ENCODE measurements at places on chromosomes 7 and 10.
A peak's percentile ranks its signal among the peaks of the same experiment; 100 is the strongest.

GRCh38 chr7:66167773-66168387, 37.3 kb upstream of the TPST1 start:
- no peak for DNase-seq

GRCh38 chr7:28077616-28078015, 103.0 kb downstream of the JAZF1 start:
- DNase-seq: no peak

GRCh38 chr10:62443866-62444265, 69.7 kb downstream of the ZNF365 start:
- no peak for DNase-seq

GRCh38 chr7:33193308-33193864, 64.0 kb downstream of the BBS9 start:
- no peak for DNase-seq

DNA sequence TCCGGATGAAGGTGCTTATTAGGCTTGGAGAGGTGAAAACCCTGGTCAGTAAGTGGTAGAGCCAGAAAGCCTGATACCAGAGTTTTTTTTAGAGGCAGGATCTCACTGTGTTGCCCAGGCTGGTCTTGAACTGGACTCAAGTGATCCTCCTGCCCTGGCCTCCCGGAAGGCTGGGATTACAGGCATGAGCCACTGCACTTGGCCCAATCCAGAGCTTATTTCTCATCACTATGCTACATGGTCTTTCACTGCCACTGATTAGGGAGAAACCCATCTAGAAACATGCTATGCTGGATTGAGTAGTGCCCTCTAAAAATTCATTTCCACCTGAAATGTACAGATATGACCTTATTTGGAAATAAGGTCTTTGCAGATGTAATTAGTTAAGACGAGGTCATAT, 28.4 kb upstream of the GJD4 start:
- DNase-seq: no peak

GRCh38 chr10:124039483-124040013, 53.9 kb downstream of the CHST15 start:
- no peak for DNase-seq

DNA sequence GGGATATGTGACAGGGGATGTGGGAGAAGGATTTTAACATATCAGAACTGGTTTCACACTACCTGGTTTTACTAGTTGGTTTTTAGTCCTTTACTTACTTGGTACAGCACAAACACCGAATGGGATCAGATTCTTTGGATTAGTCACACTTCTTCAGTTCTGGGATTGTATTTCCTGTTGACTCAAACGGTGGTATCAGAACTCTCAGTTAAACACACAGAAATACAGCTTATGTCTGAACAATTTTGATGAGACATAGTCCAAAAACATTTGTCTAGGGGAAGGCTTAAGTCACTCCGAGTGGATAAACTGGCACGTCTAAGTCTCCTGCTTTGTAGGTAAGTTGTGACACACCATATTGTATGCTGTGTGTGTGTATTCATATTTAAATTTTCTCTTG, 480.5 kb downstream of the PHTF2 start:
- no peak for DNase-seq

DNA sequence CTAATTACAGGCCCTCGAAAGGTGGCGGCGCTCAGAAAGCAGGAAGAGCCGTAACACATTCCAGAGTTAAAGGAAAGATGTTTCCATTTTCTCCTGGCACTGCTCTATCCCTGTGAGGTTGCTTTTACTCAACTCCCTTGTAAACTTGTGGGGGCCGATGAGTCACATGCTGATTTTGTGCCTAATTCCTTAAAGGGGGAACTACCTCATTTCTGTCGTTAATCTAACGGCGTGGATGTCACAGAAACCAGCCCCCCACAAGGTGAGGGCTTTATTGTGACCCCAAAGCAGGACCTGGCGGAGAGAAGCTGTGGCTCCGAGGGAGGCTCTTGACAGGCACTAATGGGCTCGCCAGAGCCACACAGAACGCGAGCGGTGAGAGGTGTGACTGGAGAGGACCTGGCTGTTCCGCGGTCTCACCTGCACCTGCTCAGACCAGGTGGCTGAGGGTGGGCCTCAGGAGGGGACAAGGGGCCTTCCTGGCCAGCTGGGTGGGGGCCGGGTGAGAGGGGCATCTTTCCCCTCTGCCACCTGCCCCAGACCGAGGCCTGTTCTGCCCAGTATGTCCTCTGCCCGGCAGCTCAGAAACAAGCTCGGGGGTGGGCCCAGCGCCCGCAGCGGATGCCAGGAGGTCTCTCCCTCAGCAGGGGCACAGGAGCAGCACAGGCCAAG, 50.9 kb downstream of the CALML3 start:
- DNase-seq: no peak

GRCh38 chr7:141201145-141201885, 127.5 kb downstream of the TMEM178B start:
- no peak for DNase-seq

DNA sequence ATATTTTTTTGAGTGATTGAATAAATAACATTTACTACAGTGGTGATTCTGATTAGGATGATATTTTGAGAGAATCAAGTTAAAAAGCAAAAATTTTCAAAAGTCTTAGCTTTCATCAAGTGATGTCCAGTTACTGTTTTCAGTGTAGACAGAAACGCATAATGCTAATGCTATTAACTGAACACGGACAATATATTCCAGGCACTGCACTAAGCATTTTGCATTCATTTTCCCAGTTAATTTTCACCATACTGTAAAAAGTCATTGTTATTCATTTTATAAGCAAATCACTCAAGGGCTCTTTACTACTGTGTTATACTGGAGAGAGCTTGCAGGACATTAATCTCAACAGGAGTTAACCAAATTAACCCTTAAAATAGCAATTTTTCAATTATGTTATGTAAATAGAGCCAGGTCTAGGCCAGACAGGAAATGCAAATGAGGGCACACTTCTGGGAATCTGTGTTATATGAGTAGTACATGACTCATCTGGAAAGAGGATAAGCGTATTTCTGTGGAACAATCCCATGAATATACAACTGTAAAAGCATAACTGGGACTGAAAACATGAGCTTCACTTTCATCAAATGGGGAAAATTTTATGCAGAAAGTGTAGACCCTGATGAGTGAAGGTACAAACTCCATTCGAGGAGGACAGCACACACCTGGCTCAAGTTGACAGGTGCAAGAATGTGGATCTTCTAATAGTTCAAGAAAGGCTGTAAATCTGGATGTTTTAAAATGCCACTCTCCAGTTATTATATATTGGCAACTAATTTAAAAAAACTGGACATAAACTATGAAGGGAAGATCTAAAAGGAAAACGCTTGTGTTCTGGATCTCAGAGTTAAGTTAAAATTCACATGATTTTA, 75.4 kb downstream of the ANK3 start:
- no peak for DNase-seq

- no peak for DNase-seq
Measured at GRCh38 chr7:44048031-44048795, 3.7 kb downstream of the DBNL start.

GRCh38 chr10:7409732-7410168, 1.1 kb downstream of the SFMBT2 start:
- DNase-seq: peak; percentile 45

DNA sequence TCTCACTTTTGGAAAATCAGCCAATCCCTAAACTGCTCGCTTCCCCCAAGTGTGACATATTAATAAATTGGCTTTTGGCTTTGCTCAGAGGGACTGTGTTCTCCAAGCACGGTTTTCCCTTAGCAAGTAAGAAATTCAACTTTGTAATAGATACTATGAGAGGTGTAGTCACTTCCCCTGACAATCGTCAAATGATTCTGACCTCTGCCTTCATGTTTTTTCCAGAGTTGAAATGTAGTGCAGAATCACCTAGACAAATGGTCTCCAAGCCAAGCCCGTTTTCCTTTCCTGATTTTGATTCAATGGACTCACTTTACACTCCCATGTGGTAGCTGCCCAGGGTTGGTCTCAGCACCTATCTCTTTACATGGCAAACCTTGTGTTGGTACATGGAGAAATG, 99.1 kb downstream of the ARL4A start:
- no peak for DNase-seq

- no peak for DNase-seq
Measured at GRCh38 chr10:71081229-71081560, 131.2 kb upstream of the UNC5B start.

DNA sequence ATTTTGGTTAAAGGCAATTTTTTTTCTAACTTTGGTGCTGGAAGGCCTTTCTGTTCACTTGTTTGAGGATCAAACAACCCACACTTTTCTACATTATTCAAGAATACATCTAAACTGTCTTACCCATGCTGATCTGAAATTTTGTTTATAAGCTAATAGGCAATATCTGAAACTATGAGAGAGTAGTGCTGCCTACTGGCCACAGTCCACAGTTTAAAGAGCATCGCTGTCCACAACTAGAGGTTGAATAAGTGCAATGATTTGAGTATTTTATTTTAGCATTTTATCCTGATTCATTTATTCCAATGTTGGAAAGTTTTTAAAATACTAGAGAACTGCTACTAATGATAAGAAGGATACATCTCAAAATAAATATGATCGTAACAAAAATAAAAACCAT, 306.9 kb downstream of the ELMO1 start:
- no peak for DNase-seq

GRCh38 chr7:43906331-43907010, at the start of gene URGCP:
Gene URGCP, minus strand, starts transcription at chr7:43906596. Its CDS starts 21 bp downstream, at chr7:43906575.
- peak; percentile 46 for DNase-seq

DNA sequence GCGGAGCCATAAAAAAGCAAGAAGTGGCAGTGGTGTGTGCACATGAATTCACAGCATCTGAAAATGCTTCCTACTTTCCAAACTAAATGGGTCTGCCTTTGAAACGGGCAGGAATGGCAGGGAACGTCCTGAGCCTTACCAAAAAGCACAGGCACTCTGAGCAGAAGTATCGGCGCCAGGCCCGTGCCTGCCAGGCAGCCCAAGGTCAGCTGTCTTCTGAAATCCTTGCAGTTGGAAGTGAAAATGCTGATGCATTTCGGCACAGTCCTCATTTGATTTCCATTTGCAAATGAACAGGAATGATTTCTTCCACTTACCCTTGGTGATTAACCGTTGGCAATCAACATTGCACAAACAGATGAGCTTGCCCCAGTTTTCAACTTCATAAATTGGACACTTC, 47.6 kb upstream of the MNX1 start:
- no peak for DNase-seq

DNA sequence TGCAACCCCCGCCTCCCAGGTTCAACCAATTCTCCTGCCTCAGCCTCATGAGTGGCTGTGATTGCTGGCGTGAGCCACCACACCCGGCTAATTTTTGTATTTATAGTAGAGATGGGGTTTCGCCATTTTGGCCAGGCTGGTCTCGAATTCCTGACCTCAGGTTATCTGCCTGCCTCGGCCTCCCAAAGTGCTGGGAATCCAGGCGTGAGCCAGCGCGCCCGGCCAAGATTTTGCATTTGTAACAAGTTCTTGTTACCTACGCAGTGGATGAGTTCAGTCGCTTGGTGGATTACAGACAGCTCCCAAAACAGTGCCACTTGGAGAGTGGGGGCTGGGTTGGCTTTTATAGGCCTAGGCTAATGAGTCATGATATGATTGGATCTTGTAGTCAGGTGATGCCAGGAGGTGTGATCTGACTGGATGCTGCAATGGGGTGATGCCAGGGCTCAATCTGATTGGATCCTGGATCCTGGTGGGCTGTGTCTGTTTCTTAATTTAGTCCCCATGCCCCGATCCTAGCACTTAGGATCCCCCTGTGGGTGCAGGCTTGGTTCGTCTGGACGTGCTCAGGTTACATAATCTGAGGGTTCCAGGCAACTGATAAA, 20.3 kb downstream of the SBDS start:
- no peak for DNase-seq

DNA sequence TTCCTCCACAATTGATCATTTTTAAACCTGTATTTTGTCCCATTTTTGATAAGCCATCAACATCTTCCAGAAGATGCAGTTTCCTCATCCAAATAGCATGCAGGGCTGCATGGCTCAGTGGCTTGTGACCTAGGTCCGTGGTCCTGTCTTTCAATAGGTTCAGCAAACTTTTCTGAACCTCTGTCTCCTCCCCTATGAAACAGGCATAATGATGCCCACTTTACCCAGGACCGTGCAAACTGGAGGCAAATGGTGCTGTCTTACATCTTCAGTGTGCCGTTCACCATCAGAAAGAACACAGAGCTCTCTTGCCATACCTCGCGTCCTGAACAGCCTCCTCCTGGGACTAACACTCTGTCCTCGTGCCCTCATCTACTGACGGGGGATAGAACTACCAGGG, 22.3 kb upstream of the FIGNL1 start:
- DNase-seq: no peak

GRCh38 chr10:119251315-119251708, 43.9 kb downstream of the GRK5 start:
- no peak for DNase-seq

GRCh38 chr10:5412277-5412941, at the start of gene NET1:
Gene NET1, plus strand, starts transcription at chr10:5412557. Its CDS starts 136 bp downstream, at chr10:5412693.
- DNase-seq: peak; percentile 69

DNA sequence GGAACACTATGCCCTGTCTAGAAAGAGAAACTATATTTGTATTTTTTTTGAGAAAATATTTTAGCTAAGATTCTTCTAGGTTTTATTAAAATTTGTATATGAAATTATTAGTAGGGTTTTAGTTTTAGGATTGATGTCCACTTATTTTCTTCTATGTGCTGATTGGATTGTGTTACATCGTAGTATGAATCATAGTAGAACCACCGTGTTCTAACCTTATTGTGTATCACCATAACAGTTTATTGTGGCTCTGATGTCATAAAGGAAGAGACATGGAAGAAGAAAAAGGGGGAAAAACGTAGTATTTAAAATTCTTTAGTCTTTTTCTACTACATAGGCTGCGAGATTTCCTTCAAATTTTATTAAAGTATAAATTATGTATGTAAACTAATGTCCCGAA, 1.9 kb downstream of the AGBL3 start:
- DNase-seq: no peak

- no peak for DNase-seq
Measured at GRCh38 chr10:32317795-32318357, 29.1 kb downstream of the EPC1 start.

- no peak for DNase-seq
Measured at GRCh38 chr10:7492660-7493046, 81.8 kb upstream of the SFMBT2 start.

GRCh38 chr7:77482015-77482414, 55.1 kb upstream of the PTPN12 start:
- no peak for DNase-seq

- no peak for DNase-seq
Measured at GRCh38 chr7:108026647-108027046, 23.7 kb upstream of the LAMB1 start.

GRCh38 chr7:77830649-77831355, 32.2 kb downstream of the PHTF2 start:
- no peak for DNase-seq

DNA sequence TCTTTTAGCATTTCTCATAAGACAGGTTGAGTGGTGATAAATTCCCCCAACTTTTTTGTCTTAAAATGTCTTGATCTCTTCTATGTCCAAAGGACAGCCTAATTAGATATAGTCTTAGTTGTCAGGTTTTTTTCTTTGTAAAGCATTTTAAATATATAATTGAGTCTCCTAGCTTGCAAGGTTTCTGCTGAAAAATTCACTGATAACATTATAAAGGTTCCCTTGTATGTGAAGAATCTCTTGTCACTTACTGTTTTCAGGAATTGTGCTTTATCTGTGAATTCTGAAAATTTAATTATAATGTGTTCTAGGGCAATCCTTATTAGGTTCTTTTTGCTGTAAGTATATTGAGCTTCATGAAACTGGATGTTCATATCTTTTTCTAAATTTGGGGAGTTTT, 96.8 kb upstream of the ZNF92 start:
- DNase-seq: no peak
